Left hindlimb (tissue), 1 donor: ENCODE measurements at places on chromosomes 13 and 19.
A peak's percentile ranks its signal among the peaks of the same experiment; 100 is the strongest.

DNA sequence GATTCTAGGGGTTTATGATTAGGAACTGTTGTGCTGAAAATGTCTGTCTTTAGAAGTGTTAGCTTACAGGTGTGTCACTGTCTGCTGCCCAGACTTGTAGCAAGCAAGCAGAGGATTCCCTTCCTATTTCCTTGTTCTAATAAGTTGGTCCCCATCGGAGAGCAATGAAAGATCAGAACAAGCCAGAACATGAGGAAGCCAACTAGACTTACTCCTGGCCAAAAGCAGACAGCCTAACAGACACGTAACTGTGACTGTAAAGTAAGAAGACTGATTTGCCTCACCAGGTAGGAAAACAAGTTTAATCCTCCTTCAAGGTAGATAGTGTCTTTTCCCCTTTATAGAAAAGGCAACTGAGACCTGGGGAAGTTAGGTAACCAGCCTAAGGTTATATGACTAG is 12.5 kb downstream of the POLR1D start:
- DNase-seq, result no peak

GRCh38 chr19:39325778-39326665 is 5.4 kb upstream of the LRFN1 start:
- no peak for DNase-seq

DNA sequence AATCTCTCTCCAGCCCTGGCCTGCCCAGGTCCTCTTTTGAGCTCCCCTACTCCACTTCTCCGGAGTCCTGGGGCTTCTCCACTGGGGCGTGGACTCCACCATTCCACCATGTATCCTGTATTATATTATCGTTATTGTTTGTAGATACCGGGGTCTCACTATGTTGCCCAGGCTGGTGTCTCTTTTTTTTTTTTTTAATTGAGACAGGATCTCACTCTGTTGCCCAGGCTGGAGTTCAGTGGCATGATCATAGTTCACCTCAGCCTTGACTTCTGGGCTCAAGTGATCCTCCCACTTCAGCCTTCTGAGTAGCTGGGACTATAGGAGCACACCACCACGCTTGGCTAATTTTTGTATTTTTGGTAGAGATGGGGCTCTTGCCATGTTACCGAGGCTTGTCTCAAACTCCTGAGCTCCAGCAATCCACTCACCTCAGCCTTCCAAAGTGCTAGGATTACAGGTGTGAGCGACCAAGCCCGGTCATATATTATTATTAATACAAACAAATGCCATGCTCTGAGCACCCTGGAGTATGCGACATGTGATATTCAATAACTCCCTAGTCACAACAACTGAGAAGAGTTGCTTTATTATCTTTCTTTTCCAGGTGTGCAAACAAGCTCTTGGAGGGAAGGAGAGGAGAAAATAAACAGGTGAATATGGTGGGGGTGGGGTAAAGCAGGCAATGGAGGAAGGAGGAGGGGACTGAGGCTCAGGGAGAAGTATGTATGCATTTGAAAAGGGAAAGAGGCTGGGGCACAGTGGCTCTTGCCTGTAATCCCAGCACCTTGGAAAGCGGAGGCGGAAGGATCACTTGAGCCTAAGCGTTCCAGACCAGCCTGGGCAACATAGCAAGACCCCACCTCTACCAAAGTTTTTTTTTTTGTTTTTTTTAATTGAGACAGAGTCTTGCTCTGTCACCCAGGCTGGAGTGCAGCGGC is 2.8 kb upstream of the CERS4 start:
- DNase-seq, result no peak

- DNase-seq, result peak; percentile 53
Observed at GRCh38 chr19:42440357-42441048, 2.2 kb downstream of the CXCL17 start.

- DNase-seq, result no peak
Observed at GRCh38 chr19:30281906-30282305, 90.3 kb upstream of the ZNF536 start.

GRCh38 chr19:29678484-29679106 is 13.3 kb downstream of the PLEKHF1 start:
- no peak for DNase-seq

GRCh38 chr13:58566176-58566575 is 934.6 kb downstream of the PCDH17 start:
- no peak for DNase-seq

GRCh38 chr13:75226733-75227435 is 255.1 kb downstream of the TBC1D4 start:
- DNase-seq, result no peak

DNA sequence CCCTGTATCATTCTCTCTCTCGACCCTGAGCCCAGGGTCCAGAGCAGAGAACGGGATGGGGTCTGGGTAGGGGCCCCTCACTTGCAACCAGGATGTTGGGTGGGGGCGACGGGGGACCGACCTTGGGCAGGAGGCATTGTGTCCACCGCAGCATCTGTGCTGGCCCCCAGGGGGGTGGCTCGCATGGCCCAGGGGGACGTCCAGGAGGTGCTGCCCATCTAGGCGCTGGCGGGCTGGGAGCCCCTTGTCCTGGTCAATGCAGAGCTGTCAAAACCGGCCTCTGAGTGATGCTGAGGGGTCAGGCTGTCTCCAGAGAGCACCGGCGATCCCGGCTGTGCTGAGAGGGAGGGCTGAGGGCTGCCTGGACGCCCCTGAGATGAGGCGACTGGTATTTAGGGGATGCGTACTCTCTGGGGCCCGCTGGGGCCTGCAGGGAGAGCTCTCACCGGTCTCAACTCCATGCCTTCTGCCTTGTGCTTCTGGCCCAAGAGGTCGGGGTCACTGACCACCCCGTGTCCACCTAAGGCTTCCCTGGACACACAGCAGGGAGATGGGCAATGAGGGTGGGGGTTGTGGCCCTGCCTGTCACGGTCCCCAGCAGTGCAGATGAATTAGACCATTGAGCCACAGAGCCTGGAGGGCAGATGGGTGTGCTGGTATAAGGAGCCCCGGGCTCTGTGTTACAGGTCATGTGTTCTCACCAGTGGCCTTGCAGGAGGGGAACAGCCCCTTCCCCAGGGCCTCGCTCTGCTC is 8.6 kb downstream of the RPS9 start:
- no peak for DNase-seq

- no peak for DNase-seq
Observed at GRCh38 chr13:57638186-57638890, 6.8 kb downstream of the PCDH17 start.

GRCh38 chr19:30621326-30621920 is 249.2 kb downstream of the ZNF536 start:
- DNase-seq, result no peak

DNA sequence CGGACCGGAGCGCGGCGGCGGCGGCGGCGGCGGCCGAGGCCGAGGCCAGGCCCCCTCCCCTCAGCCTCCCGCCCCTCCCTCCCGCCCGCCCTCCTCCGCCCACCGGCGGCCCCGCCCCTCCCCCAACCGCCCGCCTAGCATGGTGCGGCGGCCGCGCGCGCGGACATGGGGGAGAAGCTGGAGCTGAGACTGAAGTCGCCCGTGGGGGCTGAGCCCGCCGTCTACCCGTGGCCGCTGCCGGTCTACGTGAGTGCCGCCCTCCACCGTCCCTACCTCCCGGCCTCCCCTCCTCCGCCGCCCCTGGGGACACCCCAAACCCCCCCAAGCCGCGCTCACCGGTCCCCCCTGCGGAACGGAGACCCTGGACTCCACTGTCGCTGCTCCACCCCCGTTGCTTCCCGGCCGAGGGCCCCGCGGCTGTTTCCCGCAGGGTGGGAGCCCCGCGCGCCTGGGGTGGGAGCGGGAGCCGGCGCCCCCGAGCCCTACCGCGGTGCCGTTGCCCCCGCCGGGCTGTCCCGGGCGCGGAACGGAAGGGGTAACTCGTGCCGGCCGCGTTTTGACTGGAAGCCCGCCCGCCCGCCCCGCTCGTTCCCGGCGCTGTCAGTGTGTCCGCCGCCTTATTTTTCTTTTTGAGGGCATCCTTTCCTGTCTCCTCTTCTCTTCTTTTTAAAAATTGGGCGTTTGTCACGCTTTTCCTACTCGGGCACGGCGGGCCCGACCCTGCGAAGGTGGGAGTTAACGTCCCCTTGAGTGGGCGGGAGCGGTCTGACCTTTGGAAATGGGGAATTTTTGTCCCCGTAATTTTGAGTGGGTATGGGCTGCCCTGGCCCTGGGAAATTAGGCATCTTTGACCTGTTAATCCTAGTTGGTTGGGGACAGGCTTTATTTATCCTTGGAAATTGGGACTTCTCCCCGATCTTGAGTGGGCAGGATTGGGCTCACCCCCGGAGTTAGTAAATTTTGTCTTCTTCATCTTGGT is 576 bp downstream of the DOT1L start:
- DNase-seq, result no peak

DNA sequence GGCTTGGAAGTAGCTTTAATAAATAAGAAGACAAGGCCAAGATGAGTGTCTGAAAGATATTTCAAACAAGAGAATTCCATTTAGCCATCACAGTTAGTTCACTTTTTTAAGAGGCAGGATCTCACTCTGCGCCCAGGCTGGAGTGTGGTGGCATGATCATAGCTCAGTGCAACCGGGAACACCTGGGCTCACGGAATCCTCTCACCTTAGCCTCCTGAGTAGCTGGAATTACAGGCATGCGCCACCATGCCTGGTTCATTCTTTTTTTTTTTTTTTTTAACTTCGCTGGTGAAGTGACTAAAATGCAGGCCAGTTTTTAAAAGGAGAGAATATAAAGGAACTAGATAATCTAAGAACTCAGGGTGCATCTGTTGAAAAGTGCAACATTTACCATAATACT is 200.3 kb downstream of the KCTD12 start:
- DNase-seq, result no peak

DNA sequence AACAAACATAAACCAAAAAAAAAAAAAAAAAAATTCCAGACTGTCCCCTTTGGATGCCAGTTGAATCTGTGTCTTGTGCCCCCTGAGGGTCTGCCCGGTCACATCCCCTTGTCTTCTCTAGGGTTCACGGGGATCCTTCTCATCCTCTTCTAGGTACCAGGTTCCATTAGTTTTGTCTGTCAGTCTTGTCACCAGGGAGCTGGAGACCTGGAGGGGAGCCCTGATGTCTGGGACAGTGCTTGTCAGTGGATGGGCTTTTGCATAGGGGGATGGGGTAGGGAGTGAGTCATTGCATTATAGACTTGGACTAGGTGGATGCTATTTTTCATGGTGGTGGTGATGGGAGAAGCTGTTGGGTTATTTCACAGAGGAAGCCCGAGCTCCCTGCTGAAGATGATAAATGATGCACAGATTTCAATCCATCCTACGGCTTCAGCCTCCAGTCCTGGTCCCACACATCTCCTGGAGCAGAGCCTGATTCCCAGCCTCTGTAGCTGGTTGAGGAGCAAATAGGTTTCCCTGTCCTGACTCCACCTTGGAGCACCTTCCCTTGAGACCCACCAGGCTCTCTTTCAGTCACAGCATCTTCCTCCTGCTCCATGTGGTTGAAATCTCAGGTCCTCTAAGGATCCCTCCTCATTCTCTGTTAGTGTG is 26.0 kb downstream of the WTIP start:
- no peak for DNase-seq

DNA sequence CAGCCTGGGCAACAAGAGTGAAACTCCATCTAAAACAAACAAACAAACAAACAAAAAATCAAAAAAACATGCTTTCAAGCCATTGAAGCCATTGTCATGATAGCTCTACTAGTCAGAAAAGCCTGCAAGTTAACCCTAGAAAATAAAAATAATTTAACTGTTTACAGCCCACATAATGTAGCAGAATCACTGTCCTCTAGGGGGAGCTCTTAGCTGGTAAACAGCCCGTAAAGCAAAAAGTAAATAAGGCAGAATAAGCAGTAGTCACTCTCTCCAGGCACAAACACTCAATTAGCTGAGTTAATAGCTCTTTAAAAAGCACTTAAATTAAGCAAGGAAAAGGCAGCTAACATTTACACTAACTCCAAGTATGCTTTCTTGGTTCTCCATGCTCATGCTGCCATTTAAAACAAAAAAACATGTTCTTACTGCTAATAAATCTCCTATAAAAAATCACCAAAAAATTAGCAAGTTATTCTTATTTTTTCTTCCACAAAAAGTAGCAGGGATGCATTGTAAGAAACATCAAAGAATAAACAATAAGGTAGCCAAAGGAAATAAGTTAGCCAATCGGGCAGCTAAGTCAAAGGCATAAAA is 11.3 kb downstream of the LILRB4 start:
- DNase-seq, result no peak

GRCh38 chr19:1423436-1424191 is 14.6 kb upstream of the RPS15 start:
- DNase-seq, result no peak

- DNase-seq, result no peak
Observed at GRCh38 chr19:36160821-36161596, 8.8 kb upstream of the COX7A1 start.

DNA sequence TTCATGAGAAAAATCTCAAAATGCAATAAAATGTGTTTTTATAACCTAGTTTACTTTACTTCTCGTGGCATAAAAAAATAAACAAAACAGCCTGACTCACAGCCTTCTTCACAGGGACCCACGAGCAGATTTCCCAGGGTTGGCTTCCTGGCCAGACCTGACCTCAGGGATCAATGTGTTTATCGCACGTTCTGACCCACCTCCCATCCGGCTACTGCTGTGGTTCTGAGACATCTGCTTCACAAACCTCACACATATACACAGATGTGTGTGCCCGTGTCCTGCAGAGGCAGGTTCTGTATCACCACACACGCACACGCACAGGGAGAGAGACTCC is 118.3 kb downstream of the COL4A2 start:
- DNase-seq, result no peak

DNA sequence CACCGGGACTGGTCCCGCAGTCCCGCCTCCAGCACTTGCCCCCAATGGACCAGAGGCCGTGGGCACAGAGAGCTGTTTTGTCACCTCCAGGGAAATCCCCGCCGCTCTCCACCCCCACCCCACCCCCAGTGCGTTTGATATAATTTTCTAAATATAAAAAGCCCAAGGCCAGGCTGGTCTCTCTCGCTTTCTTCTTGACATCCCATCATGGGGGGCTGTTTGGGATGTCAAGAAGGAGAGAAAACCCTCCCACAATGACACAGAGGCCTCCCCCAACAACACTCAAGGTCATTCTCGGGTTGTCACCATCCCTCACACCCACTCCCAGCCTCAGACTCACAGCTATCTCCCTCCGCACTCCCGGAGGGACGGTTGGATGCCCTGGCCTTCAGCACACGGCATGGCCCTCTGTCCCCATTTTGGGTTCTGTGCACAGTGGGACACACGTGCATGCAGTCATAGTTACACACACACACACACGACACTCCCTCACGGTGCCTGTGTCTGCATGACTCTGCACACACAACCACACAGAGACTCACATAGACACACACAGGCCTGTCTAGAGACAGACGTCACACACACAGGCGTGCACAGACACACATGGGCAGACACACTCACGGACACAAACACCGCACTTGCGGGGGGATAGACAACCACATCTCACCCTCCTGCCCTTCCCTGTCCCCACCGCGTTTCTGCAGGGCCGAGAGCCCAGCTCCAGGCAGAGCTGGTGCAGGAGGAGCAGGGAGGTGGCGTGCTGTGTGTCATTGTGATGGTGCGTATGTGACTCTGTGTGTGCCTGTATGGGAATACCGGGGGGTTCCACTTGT is 4.8 kb upstream of the NFIC start:
- DNase-seq, result no peak

- DNase-seq, result peak; percentile 63
Observed at GRCh38 chr13:40271931-40272775, 394.3 kb downstream of the FOXO1 start.

GRCh38 chr19:54682306-54682856 is 19.6 kb downstream of the LILRB4 start:
- no peak for DNase-seq

- no peak for DNase-seq
Observed at GRCh38 chr13:113890774-113891480, 27.1 kb upstream of the GAS6 start.
